Effector memory CD4-positive, alpha-beta T cell (primary cell): ENCODE measurements at places on chromosomes 16 and 17.

DNA sequence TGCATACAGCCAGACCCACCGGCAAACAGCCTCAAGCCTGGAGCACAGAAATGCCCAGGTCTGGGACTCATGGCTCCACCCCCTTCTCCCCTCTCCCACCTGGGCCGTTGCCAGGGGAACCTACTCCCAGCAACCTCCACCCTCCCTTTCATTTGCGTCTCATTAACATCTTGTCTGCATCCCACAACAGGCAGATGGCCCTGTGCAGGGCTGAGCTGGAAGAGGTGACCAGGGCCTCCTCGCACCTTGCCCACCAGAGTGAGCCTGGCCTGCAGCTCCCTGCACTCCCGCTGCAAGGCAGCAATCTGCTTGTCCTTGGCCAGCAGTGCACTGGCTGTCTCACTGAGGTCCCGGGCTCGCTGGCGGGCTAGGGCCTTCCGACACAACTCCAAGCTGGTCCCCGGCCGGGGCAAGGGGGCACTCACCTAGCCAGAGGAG lies 3.3 kb downstream of the TSPOAP1 start:
- no peak for DNase-seq

GRCh38 chr17:32492648-32493289 lies 6.0 kb downstream of the CDK5R1 start:
- no peak for DNase-seq

GRCh38 chr17:55322453-55322985 lies 57.8 kb downstream of the HLF start:
- DNase-seq = no peak

- no peak for DNase-seq
These were observed 27.8 kb downstream of the SLC6A4 start for GRCh38 chr17:30207655-30208054.

DNA sequence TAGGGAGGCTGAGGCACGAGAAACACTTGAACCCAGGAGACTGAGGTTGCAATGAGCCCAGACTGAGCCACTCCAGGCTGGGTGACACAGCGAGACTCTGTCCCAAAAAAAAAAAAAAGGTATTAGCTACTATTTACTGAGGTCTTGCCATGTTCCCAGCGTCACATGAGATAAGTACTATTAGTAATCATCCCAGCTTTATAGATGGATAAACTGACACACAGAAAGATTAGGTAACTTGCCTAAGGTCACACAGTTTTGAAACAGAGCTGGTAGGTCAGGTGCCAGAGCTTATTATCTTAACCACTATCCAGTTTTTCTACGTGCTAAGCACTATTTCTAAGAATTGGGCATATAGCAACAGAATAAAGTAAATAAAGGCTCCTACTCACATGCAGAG lies 51.6 kb downstream of the TEX14 start:
- no peak for DNase-seq

DNA sequence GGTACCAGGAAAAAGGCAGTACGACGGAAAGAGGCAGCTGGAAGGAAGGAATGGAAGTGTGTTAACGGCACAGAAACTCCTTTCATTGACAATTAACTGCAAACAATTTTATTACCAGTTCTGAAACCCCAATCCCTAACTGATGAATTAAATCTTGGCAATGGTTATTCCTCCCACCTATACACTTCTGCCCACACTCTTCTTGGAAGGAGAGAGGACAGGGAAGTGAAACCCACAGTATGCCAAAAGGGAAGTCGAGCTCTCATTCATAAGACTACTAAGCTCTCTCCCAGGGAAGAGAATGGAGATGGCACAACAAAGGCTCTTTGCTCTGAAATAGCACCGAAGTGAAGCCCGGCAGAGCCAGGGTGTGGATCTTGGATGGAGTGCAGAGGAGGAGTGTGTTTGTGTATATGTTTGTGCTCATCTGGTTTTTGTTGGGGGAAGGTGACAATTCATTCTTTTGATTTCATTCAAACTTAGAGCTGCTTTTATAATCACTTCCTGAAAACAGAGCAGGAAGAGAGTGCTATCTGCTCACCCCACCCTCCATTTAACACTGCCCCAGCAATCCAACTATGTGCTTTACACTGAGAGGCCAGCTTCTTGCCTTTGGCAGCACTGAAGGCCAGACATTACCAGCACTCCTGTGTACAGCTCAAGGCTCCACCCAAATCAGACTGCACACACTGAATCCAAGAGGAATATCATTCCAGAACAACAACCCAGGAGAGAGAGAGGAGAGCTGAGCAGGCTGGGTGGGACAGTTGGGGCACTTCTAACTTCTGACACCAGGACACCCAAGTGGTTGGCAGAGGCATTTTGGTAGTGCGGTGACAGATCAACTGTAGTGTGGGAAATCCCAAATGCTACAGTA lies 68.7 kb downstream of the HIC1 start:
- no peak for DNase-seq
